Stimulated activated CD8-positive, alpha-beta memory T cell treated with anti-CD3 and anti-CD28 coated beads, Interleukin-4, amount 100 ng/mL, for 4 hours (primary cell): ENCODE measurements at places on chromosomes 5 and 9.

- no peak for DNase-seq
These were observed 338.7 kb downstream of the NPR3 start for GRCh38 chr5:33049842-33050241.

GRCh38 chr5:17315710-17316221 is 98.3 kb downstream of the BASP1 start:
- no peak for DNase-seq

GRCh38 chr9:14440062-14440461 is 126.1 kb upstream of the NFIB start:
- DNase-seq = no peak

DNA sequence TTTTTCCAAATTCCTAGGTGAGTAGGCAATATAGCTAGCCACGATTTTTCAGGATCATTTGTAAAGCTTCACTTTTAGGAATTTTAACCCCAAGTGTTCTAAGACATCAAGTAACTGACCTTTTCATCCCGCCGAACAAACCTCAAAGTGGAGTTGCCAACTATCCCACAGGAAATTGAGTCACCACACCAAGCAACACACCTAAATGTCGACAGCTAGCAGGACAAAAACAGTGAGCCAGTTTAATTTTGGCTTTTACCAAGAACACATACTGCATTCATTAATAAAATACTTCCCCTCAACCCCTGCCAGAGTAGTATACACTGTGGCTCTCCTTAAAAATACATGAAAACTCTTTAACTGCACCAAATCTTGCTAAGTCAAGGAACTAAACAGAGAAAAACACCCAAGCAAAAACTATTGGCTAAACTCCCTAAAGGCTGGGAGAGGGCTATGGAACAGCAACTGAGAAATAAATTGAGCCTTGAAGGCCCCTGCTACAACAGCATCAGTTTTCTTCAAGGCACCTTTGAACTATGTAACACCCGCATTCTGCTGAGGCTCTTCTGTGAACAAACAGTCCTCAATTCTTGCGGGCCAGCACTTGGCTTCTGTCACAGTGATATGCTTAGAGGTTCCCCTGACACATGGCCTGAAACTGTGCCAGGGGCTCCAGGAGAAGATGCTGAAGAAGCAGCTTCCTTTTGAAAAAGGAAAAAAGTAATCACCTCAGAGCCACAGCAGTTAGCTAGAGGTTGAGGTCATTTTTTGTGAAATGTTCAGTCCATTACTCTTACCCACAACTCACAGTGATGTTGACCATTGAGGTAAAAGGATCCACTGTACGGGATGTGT is 459.6 kb downstream of the RAB3C start:
- no peak for DNase-seq

- no peak for DNase-seq
These were observed 8.2 kb upstream of the SLC44A1 start for GRCh38 chr9:105236261-105236660.

DNA sequence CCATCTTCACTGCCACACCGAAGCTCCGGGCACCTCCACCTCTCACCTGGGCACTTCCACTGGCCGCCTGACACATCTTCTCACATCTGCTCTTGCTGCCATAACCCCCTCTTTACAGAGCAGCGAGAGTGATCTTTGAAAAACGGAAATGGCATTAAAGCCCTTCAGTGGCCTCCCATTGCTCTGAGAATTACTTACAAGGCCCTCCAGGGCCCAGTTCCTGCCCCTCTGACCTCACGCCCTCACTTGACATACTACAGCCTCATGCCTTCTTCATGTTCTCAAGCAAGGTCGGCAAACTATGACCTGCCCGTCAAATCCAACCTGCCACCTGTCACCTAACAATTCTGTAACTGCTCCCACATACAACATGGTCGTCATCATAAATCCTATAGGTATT is 187.3 kb downstream of the NR3C1 start:
- DNase-seq = no peak

- DNase-seq = no peak
These were observed 334.0 kb upstream of the DMAC1 start for GRCh38 chr9:8133606-8134005.

GRCh38 chr5:612498-613424 is 621 bp downstream of the CEP72 start:
- no peak for DNase-seq

- DNase-seq = no peak
These were observed 11.2 kb downstream of the IRX2 start for GRCh38 chr5:2740051-2740875.

- no peak for DNase-seq
These were observed 17.2 kb upstream of the AFAP1L1 start for GRCh38 chr5:149254506-149254905.

DNA sequence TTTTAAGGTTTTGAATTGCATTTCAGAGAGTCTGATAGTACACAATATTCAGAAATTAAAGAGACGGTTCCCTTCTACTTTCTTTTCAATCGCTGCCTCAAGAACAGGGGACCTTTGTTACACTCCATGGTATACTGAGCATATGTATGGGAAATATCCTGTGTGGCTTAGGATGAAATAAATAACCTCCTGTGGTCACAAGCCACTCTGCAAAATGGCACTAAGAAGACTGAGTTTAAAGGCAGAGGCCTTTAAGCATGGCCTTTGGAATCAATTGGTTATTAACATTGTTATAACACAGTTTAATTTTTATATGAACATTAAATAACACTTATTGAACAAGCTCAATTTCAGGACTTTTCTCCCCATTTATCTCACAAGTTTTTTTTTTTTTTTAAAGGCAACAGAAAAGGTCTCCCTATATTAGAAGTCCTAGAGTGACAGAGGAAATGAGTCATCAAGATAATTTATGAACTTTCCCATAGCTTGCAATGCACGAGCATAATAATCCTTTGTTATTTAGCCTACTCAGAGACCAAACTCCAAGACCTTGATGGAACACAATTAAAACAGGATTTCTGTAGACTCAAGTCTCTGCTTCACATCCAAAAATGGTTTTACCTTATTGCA is 341.9 kb downstream of the TMEM167A start:
- no peak for DNase-seq

DNA sequence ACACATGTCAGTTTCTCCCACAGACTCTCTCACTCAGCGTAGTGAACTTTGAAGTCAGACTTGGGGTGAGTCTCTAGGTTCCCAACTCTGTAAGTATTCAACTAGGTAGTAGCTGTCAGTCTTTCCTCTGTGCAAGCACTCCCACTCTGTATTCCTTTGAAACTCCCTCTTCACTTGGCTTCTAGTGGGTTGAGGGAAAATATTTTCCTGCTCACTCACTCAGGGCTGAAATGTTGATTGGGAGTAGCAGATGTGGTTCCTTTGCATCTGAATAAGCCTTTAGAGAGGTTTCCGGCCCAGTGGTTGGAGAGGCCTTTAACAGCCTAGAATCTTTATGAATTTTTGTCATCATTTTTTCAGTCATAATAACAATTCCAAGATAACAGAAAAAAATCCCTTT is 18.1 kb upstream of the ARRDC3 start:
- DNase-seq = no peak

GRCh38 chr9:14212697-14213420 is 101.1 kb downstream of the NFIB start:
- DNase-seq = no peak

GRCh38 chr5:140181002-140181483 is 6.1 kb downstream of the CYSTM1 start:
- DNase-seq = no peak

GRCh38 chr5:55935371-55935770 is 59.4 kb downstream of the IL6ST start:
- DNase-seq = no peak

- DNase-seq = no peak
These were observed 21.6 kb downstream of the ANKS6 start for GRCh38 chr9:98774746-98775145.

DNA sequence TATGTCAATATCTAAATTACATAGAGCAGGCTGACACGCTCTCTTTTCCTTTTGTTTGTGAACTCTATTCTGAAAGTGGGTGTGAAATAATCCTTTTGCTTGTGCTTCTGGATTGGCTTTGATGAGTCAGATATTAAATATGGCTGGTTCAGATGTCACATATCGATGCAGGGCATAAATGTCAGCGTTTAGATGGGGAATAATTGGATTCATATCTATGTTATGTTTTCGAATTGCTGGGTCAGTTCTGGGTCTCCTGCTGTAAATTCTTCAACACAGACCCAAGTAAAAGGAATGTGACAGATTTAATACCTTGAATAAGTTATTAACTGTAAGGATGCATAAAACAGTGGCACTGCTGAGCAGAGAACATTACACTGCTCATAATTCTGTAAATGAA is 118.7 kb upstream of the SNX2 start:
- no peak for DNase-seq

DNA sequence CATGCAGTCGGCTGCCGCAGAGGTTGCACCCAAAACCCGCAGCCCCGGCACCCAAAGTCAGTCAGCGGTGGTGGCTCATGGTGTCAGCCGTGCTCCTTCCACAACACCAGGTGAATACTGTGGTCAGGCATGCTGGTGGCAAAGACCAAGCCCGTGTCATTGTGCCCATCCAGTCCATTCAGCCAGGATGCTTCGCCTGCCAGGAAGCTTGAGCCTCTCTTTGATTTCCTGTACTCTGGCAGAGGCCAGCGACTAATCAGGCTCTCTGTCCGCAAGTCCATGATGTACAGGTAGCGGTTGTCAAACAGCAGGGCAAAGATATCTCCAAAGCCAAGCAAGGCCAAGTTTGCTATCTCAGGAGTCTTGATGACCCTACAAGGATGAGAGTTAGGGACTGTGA is 28.7 kb downstream of the FBXW2 start:
- no peak for DNase-seq

DNA sequence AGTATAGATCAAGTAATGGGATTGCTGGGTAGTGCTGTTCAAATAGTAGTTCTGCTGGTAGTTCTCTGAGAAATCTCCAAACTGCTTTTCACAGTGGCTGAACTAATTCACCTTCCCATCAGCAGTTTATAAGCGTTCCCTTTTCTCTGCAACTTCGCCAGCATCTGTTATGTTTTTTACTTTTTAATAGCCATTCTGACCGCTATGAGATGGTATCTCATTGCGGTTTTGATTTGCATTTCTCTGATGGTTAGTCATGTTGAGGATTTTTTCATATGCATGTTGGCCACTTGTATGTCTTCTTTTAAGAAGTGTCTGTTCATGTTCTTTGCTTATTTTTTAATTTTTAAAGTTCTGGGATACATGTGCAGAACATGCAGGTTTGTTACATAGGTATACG is 279.2 kb upstream of the NREP start:
- DNase-seq = no peak

- no peak for DNase-seq
These were observed 18.4 kb upstream of the ERCC6L2 start for GRCh38 chr9:95857124-95857523.

DNA sequence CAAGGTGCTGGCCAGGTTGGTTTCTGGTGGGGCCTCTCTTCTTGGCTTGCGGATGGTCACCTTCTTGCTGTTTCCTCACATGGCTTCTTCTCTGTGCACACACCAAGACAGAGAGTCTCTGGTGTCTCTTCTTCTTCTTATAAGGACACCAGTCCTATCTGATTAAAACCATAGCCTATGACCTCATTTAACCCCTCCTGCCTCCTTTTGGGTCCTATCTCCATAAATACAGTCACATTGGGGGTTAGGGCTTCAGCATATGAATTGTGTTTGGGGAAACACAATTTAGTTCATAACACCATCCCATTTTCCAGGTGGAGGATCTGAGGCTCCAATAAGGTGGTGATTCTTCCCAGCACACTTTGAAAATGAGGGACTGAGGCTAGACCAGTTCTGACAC is 80.4 kb downstream of the SPRY4 start:
- DNase-seq = no peak

DNA sequence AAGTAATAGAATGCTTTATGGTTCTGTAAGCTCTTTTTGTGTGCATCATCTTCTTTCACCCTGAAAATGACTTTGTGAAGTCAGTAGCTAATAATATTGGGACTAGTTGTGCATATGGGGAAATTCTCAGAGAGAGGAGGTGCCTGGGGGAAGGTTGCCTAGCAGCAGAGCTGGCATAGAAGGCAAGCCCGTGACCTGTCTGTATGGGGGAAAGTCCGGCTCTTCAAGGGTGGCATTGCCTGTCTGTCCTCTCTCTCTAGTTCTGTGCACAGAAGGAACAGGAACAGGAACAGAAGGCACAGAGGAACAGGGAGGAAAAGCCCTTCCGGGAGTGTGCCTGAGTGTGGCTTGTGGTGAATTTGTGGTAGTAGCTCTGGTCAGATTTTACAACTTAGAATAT is 33.1 kb downstream of the SH3GL2 start:
- DNase-seq = no peak

GRCh38 chr5:76273206-76273885 is 129.7 kb upstream of the IQGAP2 start:
- no peak for DNase-seq

GRCh38 chr5:147576646-147577535 is 67.0 kb upstream of the DPYSL3 start:
- no peak for DNase-seq

GRCh38 chr9:32398207-32398606 is 13.8 kb downstream of the ACO1 start:
- DNase-seq = no peak

DNA sequence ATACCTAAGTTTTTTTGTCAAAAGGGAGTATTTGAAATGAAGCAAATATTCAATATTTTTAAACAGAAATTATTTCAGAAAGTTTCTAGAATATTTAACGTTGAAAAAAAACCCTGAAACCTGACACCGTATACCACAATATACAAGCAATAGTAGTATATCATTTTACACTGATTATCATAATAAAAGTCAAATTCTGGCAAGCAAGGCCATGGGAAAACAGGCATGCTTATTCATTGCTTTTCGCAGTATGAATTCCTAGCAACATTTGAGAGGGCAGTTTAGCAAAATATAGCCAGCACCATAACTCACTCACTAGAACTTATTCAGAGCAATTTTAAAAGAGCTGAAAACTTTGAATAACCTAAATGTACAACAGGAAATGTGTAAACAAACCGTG is 46.1 kb downstream of the ERAP1 start:
- DNase-seq = no peak

DNA sequence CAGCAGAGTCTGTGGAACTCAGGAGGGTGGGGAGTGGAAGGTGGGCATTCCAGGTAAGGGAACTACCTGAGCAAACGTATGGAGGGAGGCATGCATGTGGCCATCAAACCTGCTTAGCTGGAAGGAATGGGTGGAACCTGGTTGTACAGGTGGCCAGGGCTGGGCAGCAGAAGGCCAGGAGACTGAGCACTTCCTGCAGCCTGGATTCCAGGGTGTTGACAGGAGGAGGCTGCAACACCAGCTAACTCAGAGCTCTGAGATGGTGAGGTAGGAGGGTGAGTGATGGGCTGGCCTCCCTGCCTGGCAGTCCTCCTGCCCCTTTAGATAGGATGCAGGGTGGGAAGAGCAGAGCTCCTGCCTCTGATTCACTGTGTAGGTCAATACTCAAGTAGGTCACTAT is 92.5 kb upstream of the CPEB4 start:
- DNase-seq = no peak

DNA sequence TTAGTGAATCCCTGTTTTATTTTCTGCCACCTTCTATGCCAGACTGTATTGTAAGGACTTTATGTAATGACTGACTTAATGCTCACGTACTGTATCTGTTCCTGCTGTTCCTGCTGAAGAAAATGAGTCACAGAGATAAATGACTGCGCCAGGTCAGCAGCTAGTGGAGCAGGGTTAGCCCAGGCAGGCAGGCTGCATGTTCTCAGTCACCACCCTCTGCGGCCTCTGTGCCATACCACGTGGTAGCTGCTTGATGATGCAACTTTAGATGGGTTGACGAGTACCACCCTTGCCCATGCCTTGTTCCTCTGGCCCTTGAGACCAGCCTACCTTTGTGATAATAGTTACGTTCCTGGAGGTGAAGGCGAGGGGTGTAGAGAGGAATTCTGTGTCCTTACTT is 161.9 kb downstream of the TRIO start:
- DNase-seq = no peak
